ENCODE measurements at places on chromosomes 5 and 9.

DNA sequence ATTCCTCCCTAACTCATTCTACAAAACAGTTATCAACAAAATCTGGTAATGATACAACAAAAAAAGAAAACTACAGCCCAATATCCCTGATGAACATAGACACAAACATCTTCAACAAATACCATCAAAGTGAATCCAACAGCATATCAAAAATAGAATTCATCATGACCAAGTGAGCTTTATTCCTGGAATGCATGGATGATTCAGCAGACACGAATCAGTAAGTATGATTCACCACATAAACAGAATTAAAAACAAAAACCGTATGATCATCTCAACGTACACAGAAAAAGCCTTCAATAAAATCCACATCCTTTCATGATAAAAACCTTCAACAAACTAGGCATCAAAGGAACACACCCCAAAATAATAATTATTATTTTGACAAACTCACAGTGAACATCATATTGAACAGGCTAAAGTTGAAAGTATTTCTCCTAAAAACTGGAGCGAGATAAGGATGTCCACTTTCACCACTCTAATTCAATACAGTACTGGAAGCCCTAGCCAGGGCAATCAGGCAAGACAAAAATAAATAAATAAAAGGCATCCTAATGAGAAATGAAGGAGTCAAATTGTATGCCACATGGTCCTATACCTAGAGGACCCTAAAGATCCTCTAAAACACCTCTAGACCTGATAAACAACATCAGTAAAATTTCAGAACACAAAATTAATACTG lies 305.1 kb upstream of the RGMB start:
- no peak for DNase-seq

DNA sequence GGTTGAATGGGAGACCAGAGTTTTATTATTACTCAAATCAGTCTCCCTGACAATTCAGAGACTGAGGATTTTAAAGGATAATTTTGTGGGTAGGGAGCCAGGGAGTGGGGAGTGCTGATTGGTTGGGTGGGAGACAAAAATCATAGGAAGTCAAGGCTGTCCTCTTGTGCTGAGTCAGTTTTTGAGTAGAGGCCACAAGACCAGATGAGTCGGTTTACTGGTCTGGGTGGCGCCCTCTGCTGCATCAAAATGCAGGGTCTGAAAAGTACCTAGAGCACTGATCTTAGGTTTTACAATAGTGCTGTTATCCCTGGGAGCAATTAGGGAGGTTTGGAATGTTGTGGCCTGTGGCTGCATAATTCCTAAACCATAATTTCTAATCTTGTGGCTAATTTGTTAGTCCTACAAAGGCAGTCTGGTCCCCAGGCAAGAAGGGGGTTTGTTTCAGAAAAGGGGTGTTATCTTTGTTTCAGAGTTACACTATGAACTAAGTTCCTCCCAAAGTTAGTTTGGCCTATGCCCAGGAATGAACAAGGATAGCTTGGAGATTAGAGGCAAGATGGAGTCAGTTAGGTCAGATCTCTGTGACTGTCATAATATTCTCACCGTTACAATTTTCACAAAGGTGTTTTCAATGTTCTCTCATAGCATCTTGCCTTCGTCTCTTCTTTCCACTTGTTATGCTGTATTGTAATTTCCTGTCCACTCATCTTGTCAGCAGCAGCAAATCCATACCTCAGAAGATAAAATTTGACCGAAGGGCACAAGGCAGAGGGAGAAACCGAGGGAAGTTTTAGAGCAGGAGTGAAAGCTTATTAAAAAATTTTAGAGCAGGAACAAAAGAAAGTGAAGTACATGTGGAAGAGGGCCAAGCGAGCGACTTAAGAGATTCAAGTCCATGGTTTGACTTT lies 59.2 kb upstream of the CLINT1 start:
- peak; percentile 56 for DNase-seq

GRCh38 chr5:23742701-23743100 lies 235.3 kb downstream of the PRDM9 start:
- no peak for DNase-seq

- DNase-seq, result no peak
Measured at GRCh38 chr5:9495121-9495520, 50.8 kb downstream of the SEMA5A start.

- no peak for DNase-seq
Measured at GRCh38 chr5:64707191-64707590, 16.9 kb downstream of the SHISAL2B start.

- peak; percentile 57 for DNase-seq
Measured at GRCh38 chr5:39256477-39257235, 37.3 kb upstream of the FYB1 start.

GRCh38 chr5:155416765-155417164 lies 403.2 kb downstream of the KIF4B start:
- DNase-seq, result no peak

GRCh38 chr5:112485934-112486355 lies 66.9 kb upstream of the EPB41L4A start:
- no peak for DNase-seq

DNA sequence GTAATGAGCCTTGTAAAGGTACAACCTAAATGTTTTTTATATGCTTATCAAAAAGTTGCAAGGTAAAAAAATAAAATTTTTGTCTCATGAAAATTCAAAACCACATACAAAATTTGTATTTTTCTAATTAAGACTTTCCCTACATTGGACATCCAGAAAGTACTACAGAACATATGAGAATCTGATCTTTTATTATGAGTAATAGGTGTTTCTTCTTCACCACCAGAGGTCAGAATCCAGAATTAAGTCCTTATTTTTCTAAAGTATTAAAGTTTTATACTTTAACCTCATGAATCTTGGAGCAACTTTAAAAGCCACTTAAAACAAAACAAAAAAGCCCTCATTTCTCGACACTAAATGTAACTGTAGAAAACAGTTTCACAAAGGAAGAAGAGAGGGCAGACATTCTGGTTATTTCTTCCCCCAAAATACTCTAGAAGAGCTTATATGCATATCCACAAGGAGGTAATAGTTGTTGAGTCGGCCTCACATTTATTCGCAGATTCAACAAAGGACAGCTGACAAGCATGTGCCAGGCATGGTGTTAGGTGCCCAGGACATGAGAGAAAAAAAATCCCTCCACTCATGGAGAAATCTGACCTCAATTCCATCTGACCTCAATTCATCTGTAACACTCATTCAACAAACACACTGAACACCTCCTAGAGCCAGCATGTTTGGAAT lies 69.3 kb downstream of the MLLT3 start:
- peak; percentile 7 for DNase-seq

DNA sequence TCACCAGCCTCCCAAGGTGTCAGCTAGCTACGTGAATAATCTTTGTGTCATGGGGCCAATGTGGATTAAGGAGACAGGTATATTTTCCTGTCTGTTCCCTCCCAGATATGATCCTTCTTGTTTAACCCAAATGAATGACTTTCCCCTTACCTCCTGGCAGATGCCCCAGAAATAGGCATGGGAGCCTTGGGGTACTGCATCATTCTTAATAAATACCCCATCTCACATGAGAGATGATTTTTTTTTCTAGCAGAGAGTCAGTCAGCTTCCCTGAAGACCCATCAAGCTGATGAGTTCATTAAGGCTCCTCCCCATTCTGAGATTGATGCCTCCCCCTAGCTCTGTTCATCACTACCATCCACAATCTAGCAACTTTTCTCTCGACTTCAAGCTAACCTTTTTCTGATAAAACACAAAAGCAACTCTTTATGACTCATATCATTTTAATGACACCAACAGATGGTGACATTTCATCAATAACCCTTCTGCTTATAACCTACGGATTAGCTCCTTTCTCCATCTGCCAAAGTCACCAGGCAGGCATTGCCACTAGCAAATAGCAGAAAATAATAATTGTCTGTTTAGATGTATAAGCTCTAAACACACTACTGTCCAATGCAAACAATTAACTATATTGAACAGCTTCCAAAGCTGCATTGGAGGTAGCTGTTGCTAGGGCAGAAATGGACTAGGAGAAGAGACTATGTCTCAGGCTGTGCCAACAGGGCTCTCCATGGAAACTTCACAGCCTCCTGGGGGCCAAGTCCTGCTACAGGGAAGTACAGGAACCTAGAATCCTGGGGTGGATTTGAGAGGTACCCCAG lies 143.7 kb downstream of the ACER2 start:
- no peak for DNase-seq

GRCh38 chr5:136332223-136333015 lies 32.9 kb downstream of the TRPC7 start:
- no peak for DNase-seq

- no peak for DNase-seq
Measured at GRCh38 chr5:74945561-74946165, 79.5 kb upstream of the FAM169A start.

GRCh38 chr5:159048298-159048697 lies 51.4 kb downstream of the EBF1 start:
- no peak for DNase-seq

GRCh38 chr5:81601919-81602318 lies 149.0 kb downstream of the SSBP2 start:
- DNase-seq, result no peak

GRCh38 chr5:167696558-167697314 lies 594.7 kb upstream of the WWC1 start:
- no peak for DNase-seq

GRCh38 chr9:120482424-120483186 lies 97.4 kb downstream of the CDK5RAP2 start:
- DNase-seq, result no peak

- DNase-seq, result no peak
Measured at GRCh38 chr9:114386886-114387679, 699 bp downstream of the AKNA start.

GRCh38 chr5:180215783-180216630 lies 7.0 kb upstream of the RASGEF1C start:
- DNase-seq, result no peak

DNA sequence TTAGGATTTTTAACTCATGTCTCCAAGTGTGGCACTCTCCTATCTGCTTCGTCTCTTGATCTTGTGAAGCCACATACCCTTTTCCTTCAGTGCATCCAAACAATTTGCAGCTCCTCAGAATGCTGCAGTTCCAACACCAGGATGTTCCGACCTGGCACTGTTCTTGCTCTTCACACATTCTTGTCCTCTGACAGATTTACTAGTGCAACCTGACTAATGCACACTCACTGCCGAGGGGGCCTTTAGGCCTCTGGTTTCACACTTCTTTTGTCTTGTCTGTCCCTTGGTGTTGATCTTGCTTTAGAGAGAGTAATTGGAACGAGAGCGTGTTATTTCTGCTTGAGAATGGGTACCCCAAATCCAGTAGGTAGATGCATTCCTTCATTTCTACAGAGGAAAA lies 15.0 kb downstream of the ARHGAP26 start:
- DNase-seq, result no peak

DNA sequence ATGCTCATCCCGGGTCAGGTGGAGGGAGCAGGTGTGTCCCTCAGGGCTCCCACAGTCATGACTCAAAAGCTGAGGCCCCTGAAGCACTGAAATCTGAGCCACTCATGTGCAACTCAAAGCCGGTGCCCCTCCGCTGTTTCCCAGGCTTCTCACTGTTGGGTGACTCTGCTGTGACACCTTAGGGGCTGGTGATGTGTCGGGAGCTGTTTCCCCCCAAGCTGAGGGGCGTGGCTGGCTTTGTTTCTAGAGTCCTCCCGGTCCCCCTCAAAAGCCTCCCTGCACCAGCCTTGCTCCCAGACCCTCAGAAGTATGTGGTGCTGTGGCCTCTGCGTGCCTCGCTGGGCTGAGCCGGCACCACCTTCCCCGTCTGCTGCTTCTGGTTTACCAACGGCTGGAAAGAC lies 39.7 kb downstream of the PLPP7 start:
- DNase-seq, result no peak

DNA sequence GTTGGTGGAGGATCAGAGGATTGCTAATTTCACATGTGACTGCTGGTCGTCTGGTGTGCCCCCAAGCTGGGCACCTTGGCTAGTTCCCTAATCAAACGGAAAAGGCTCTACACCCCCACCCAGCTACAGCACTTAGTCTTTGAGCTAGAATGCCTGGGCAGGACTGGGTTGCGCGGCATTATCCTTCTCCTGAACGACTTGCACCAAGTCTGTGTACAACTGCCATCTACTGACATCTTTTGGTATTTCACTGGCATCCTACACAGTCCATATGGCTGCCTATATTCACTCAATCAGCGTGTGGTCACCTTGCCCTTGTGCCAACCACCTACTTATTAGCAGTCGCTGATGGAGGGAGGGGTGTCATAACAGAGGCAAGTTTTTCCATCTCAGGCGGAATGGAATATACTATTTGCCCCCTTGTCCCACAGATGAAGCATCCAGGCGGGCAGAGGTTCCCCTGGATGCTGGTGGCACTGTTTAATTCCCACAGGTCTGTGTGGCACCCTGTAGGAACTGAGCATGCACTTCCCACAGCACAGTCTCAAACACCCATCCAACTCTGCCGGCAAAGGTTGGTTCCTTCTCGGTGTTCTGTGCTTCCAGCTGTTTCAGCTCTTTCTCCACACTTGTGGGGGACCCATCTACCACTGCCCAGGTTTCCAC lies 150.1 kb downstream of the OSTF1 start:
- DNase-seq, result peak; percentile 66

GRCh38 chr9:129195606-129196005 lies 17.5 kb upstream of the IER5L start:
- no peak for DNase-seq

DNA sequence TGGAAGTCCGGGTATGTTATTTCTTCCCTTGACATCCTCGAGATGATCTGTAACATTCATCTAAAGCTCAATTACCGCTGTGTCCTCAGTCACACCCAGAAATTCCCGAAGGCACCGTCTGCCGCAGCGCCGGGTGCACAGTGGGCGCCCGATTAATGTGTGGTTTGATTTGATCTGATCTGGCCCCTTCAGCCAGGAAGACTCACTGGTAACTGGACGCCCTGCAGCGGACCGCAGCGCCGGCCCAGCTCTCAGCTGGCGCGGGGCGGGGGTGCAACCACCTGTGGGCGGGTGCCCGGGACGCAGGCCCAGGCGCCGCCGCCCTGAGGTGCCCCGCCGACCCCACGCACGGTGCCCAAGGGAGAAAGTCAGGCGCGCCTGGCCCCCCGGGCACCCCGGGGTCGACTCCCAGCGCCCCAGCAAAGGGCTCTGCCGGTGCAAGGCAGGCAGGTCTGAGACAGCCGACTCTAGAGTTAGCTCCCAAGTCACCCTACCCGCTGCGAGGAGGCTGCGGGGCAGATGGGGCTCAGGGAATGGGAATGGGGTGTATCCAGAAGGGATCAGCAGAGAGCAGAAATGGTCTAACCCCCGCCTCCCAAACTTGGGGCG lies 1.7 kb downstream of the EPB41L4B start:
- no peak for DNase-seq

DNA sequence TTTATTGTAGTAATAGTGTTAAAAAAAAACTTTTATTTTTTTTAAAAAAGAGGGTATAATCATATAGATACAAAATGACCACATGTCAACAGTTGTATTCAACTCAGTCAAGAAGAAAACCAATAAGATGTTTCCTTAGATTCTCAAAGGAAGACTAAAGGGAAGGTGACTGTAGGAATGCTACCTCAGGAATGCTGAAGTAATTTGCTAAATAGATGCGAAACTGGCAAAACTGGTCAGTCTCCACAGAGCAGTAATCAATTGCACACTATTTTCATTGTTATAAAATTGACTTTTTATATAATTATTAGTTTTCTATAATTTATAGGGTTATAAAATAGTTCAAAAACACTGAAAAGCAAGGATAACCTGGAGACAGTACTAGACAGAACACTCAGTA lies 204.8 kb downstream of the GABRG2 start:
- DNase-seq, result no peak

- peak; percentile 54 for DNase-seq
Measured at GRCh38 chr5:543755-544674, 19.8 kb upstream of the SLC9A3 start.

Data from CD4-positive, alpha-beta T cell treated with Interleukin-21 for 1 hour (primary cell).